ENCODE measurements at places on chromosomes 3 and 15.

- no peak for DNase-seq
Observed at GRCh38 chr3:109685084-109686079, 348.0 kb upstream of the DPPA4 start.

GRCh38 chr3:59450946-59451763 is 401.3 kb upstream of the CFAP20DC start:
- DNase-seq, result no peak

DNA sequence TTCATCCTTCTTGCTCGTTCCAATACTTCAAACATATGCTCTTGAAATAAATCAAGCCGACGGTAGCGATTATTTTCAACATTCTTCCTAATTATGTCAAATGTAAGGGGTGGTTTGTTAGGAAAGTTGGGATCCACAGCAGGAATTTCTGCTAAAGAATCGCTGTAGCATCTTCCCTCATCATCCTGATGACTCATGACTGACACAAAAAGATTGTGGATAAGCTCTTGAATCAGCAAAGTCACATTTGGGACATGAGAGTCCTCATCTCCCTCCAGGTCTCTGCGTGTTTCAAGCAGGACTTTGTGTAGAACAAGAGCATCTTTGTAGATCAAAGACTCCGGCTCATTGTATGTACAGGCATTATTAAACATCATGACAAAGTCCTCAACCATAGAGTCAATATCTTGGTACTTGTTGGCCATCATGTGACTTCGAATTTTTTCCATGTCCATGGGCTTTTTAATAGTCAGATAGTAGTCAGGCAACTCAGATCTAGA is 73.0 kb downstream of the UQCC5 start:
- DNase-seq, result no peak

DNA sequence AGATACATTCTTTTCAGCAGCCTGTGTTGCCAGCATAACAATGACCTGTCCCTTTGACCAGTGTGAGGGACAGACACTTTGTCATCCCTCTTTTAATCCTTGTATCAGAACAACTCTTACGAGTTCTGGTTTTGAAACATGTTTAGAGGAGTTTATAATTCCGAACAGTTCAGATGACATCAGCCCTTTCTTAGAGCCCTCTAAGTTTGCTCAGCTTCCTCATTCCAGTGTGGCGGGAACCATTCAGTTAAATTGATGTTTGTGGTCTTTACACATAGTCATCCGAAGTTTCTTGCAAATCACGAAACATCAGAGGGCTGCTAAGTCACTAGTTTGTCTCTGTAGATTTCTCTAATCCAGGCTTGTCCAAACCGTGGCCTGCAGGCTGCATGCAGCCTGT is 102.5 kb downstream of the AKAP13 start:
- no peak for DNase-seq

- peak; percentile 89 for DNase-seq
Observed at GRCh38 chr3:38648659-38649499, 608 bp downstream of the SCN5A start.

- DNase-seq, result no peak
Observed at GRCh38 chr3:98445949-98446406, 17.0 kb upstream of the OR5K1 start.

GRCh38 chr3:123244128-123244527 is 42.4 kb downstream of the SEC22A start:
- no peak for DNase-seq

DNA sequence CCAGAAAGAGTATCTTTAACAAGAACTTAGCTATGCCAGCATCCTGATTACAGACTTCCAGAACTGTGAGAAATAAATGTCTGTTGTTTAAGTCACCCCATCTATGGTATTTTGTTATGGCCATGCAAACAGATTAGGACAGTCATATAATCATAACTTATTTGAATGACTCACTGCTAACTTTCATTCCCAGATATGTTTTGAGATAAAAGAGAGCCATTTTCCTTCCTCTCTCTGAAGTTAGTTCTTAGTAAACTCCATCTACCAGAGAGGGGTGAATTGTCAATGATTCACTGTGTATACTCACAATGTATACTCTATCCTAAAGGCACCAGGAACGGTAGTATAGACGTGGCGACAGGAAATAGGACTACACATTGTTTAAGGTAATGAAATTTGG is 179.4 kb upstream of the DPH6 start:
- no peak for DNase-seq

DNA sequence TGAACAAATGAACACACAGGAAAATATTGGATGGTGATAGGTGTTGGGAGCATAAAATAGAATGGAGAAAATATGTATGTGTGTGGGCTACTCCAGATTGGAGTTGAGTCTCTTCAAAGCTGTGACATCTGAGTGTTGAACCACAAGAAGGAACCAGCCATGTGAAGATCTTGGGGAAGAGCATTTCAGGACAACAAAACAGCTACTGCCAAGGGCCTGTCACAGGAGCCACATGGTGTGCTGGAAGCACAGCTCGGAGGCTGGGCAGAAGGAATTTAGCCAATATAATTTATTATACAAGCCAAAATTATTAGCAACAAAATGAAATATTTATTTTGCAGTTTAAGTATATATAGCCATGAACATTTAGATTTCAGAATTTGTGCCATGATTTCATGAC is 108.3 kb upstream of the FGF7 start:
- DNase-seq, result no peak

GRCh38 chr3:147418808-147419701 is 9.9 kb downstream of the ZIC1 start:
- peak; percentile 95 for DNase-seq

DNA sequence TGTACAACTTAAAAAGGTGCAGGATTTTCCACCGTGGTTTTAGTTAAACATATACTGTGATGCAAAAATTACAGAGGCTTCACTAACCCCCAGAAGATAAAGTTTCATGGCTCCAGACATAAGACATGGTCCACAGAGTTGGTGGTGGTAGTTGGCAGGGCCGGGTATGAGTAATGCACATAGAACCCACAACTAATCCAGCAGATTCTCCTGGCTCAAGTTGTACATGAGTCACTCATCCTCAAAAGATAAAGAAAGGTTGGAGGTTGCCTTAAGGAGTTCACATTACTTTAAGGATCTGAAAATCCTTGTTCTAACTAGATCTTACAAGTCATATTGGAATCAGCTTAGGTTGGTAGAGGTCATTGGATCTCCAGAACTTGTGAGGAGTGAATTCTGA is 98.3 kb upstream of the ZBTB20 start:
- no peak for DNase-seq

DNA sequence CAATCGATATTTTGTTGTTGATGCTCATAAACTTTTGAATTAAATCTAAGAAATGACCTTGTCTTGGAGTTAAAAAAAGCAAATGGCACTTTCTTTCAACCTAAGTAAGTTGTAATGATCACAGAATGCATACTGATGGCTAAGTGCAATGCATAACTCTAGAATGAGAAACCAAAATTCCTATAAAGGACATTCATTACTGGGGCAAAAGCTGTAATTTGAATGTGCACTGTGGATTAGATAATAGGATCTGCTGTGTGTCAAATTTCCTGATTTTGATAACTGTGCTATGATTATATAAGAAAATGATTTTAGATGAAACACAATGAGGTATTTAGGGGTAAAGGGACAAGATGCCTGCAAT is 14.3 kb downstream of the SIAH2 start:
- no peak for DNase-seq

DNA sequence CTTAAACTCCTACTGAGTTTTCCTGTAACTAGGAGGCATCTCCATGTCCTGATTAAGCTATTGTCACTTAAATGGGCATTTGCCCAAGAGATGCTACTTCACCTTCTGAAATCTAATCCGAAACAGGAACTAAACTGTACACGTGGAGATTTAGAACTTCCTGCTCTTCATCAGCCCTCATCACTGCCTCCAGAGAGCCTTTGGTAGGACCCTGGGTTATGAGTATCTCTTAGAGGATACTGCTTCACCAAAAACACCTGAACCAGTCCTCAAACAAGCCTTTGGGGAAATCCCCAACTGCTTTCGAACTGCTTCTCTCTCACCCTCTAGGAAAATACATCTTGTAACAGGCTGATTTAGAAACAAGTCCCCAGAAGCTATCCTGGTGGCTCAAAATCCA is 320.3 kb downstream of the GAP43 start:
- DNase-seq, result no peak

GRCh38 chr15:58748852-58749531 is 515 bp downstream of the ADAM10 start:
- peak; percentile 78 for DNase-seq

- peak; percentile 71 for DNase-seq
Observed at GRCh38 chr3:134029256-134029733, 430 bp downstream of the SLCO2A1 start.

GRCh38 chr15:51355096-51355495 is 13.6 kb downstream of the GLDN start:
- no peak for DNase-seq

DNA sequence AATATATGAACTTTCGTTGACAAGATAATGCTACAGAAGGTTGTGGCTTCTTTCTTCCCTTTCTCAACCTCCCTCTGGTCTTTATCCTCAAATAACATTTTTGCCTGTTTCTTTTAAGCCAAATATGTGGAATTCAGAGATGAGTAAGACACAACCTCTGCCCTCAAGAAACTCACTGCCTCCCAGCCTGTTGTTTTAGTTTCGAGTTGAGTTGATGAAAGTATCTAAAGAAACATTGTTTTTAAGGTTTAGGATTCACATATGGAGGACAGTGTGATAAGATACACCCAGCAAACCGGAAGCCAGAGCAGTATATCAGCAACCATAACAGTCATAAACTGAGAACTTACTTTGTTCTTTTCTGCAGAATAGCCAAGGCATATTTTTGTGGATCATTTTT is 218.6 kb downstream of the THSD4 start:
- no peak for DNase-seq

- no peak for DNase-seq
Observed at GRCh38 chr3:13880811-13881156, 913 bp upstream of the WNT7A start.

DNA sequence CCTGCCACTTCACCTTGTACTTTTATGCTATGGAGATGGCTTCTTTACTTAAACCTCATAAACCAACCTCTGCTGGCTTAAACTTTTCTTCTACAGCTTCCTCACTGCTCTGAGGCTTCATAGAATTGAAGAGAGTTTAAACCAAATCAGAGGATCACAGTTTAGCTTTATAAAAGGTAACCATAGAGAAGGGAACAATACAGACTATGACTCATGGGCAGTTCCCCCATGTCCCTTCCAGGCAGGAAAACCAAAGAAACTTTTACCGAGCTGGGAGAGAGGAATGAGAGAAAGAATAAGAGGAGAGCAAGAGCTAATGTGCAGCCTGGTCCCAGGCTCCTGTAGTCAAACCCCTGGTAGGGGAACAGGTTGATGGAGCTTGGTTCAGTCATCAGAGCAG is 53.9 kb upstream of the NEDD4 start:
- DNase-seq, result no peak

DNA sequence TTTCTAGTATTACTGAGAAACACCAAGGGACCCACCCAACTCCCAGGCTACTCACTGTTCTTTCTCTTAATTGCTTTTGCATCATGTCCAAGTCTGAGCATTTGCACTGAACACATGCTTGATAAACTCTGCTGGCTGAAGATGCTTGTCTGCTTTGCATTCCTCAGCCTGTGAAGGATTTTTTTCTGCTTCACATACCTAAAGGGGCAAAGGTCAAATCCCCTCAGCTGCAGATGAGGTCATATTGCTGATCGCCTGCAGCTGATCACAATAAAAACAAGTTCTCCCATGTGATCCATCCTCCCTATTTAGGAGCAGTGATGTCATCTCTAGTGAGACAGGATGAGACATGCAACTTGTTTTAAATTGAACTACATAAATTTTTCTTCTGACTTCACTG is 84.6 kb upstream of the DCBLD2 start:
- peak; percentile 24 for DNase-seq

- DNase-seq, result peak; percentile 13
Observed at GRCh38 chr15:35545316-35545823, 595 bp downstream of the DPH6 start.

- DNase-seq, result no peak
Observed at GRCh38 chr3:192022412-192022811, 561.4 kb downstream of the PYDC2 start.

DNA sequence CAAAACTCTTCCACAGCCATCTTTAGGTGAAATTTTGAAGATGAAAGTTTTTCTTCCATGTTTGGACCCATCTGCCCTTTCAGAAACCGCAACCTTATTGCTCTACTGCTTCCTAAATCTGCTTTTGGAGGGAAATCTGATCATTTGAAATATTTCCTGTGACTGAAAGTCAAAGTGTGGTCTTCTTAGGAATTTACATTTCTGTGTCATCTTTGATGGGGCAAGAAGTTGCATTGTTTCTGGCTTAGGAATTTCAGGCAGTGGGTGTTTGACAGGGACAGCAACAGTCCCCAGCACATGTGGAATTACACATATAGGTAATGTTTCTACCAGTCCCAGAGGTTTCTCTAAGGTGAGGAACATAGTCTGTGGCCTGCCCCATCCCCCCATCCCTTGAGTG is 5.3 kb upstream of the TYRO3 start:
- no peak for DNase-seq

GRCh38 chr3:149790268-149790667 is 2.1 kb downstream of the ANKUB1 start:
- DNase-seq, result no peak

DNA sequence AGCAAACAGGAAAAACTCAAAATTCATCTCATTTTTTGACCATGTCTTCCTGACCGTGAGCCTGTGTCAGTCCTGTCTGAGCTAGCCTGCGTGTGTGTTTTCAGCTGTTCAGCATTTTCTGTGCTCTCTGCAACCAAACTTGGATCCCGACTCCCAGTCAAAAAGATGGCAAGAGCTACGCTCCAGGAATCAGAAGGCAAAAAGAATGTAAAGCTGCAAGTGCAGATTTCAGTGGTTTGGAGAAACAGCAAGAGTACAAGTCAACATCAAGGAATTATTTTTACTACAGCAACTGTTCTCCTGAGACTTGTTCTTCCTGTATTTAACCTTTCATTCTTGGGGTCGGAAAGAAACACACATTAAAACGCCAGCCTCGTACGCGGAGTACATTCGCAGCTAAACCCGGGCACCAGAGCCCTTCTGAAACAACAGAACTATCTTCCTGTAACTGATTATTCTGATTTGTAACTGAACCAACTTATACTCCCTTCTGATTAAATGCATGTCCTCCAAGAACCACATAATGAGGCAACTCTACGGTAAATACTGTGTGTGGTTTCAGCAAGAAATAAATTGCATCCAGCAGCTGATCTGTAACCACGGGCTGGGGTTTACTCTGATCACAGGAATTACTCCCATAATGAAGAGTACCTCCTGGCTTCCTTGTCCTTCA is 107.4 kb downstream of the LRIG1 start:
- no peak for DNase-seq

- no peak for DNase-seq
Observed at GRCh38 chr3:14458434-14459275, 56.2 kb downstream of the SLC6A6 start.

- DNase-seq, result no peak
Observed at GRCh38 chr3:48681974-48682610, 3.6 kb downstream of the NCKIPSD start.

GRCh38 chr3:64732576-64732975 is 44.8 kb upstream of the ADAMTS9 start:
- no peak for DNase-seq

- no peak for DNase-seq
Observed at GRCh38 chr15:96052572-96053030, 277.9 kb upstream of the NR2F2 start.

All from H7 (cell line).